ENCODE measurements at places on chromosomes 16 and 17.

DNA sequence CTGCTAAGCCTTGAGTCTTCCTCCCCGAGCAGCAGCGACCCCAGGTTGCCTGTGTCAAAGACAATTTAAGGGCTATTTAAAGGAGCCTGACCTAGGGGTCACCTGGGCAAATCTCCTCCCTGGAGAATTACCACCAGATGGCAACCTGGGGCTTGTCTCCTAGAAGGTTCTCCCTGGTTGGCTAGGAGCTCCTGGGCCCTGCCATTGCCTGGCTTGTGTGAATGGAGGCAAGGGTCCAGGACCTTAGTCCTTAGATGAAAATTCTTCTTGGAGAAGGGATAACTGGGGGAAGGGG is 51.3 kb upstream of the TAC4 start:
- DNase-seq, result no peak

GRCh38 chr16:84893849-84894599 is 74.2 kb downstream of the CRISPLD2 start:
- DNase-seq, result no peak

DNA sequence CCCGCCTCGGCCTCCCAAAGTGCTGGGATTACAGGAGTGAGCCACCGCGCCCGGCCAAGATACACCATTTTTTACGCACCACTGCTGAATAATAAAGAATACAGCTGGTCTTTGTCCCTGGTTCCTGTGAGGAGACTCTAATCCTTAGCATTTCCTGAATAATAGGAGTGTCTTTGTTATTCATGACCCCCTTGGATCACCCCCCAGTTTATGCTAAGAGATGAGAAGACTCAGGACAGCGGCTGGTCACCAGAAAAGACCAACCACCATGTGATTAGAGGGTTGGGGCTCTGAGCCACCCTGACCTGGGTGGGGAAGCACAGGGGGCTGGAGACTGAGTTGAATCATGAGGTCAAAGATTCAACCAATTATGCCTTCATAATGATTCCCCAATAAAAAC is 17.3 kb downstream of the PHLPP2 start:
- no peak for DNase-seq

DNA sequence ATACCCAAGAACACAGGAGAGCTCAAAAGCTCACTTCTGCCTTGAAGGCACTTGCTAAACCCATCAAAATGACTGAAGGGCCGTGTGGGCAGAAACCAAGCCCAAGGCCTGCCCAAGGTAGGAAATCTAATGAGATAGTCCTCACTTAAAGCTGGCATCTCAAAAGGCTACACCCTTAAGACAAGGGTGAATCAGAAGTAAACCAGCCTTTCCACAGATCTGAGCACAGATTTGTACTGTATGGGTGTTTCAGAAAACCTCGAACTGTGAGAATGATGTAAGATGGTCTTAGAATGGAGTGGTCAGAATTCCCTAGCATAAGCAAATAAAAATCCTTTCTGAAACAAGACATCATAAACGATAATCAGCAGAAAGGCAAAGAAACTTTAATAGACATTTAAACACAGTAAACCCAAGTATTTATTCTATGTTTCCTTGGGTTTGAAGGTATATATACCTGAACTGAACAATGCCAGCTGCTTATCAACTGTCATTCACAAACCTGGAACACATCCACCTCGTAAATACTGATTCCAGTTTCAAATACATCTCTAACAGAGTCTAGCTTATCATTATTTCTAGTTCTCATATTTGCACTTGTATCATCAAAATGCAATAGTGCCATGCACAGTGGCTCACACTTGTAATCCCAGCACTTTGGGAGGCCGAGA is 37.8 kb downstream of the GLG1 start:
- peak; percentile 27 for DNase-seq

GRCh38 chr16:56350491-56351405 is 74.6 kb downstream of the AMFR start:
- no peak for DNase-seq

All from AG08396 (cell line).